ENCODE measurements at places on chromosomes 4 and X.

- DNase-seq, result peak; percentile 1
Measured at GRCh38 chrX:27336466-27337091, 126.6 kb downstream of the PPP4R3C start.

DNA sequence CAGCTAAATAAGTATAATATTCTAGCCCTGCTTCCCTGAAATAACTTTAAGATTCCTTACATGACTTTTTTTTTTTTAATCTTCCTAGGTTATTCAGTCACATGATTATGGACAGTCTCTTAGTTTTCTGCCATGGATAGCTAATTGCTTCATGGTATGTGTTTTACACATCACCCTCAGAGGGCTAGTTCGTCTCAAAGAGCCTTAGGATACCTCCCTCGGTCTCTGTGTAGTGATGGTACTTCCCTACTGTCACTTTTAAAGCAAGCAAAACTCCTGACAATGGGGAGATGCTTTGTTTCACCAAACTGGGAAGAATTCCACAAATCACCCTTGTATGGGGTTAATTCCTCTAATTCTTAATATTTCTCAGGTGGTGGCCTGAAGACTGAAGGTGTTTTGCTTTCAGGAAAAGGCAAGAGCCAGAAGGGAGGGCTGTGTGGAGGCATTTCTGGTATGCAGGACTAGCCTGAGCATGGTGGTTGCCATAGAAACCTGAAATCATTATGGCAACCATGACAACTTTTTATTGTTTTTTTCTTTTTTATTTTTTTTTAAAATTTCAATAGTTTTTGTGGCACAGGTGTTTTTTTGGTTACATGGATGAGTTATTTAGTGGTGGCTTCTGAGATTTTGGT lies 70.4 kb downstream of the BEX3 start:
- no peak for DNase-seq

- DNase-seq, result no peak
Measured at GRCh38 chrX:38917954-38918353, 116.7 kb downstream of the MID1IP1 start.

GRCh38 chr4:110663738-110664444 lies 41.0 kb upstream of the PITX2 start:
- no peak for DNase-seq

Data from Ammon's horn (tissue), 1 donor.